ENCODE measurements at places on chromosomes 12 and 14.

- DNase-seq: no peak
Observed at GRCh38 chr12:109920261-109920780, 20.2 kb downstream of the TCHP start.

DNA sequence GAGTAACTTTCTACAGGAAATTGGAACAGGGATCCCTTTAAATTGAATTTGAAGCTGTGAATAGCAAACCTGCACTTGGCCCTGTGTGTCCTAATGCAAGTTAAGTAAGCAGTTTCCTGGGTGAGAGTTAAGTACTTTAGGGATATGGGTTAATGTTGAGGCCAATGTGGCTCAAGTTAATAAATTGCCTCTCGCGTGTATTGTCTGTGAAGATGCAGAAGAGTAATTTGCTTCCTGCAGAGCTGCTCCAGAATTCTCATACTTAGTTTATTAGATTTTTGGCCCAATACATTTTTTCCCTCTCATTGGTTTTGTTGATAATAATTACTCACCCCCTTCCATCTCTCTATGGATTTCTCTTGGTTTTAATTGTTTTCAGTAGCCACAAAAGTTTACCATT is 86.5 kb downstream of the SLC25A47 start:
- DNase-seq: no peak

GRCh38 chr12:47222520-47223030 is 142.8 kb upstream of the AMIGO2 start:
- no peak for DNase-seq

- no peak for DNase-seq
Observed at GRCh38 chr14:20438664-20439063, 2.7 kb upstream of the KLHL33 start.

- no peak for DNase-seq
Observed at GRCh38 chr12:66152732-66153131, 17.1 kb downstream of the TMBIM4 start.

DNA sequence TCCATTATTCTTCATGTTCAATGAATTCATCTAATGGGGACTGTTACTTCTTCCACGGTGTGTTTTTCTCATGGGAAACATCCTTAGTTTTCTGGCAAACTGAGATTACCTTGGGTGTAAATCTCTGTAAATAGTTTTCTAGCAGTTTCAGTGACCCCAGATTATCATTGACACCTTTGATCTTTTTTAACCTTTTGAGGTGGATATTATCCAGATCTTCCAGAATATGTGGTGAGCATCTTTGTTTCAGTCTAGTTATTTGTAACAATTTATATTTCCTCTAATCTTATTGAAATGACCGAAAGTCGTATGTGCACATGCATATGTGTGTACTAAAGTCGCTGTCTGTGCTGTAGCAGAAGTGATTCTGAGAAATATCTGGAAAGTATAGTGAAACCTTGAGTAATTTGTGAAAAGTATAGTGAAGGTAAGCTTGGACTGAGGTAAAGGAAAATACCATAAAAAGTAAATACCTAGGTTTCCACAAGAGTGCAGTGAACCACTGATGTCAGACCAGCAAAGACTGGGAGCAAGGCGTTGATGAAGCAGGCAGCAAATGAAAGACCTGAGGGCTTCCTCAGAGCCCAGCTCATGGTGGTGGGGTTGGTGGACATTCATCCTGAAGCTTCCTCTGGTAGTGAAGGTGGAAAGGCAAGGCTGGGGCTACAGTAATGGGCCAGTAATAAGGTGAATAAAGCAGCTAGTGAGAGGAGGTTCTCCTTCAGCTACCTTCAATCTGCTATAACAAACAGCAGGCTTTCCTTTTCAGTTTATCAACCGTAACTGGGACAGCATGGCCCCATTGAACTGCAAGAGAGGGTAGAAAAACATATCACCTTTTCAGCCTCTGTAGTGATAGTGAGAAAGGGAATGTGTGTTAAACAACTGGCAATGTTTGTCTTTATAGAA is 480.2 kb upstream of the FBXO33 start:
- no peak for DNase-seq

- DNase-seq: no peak
Observed at GRCh38 chr12:131571827-131572226, 139.1 kb upstream of the SFSWAP start.

DNA sequence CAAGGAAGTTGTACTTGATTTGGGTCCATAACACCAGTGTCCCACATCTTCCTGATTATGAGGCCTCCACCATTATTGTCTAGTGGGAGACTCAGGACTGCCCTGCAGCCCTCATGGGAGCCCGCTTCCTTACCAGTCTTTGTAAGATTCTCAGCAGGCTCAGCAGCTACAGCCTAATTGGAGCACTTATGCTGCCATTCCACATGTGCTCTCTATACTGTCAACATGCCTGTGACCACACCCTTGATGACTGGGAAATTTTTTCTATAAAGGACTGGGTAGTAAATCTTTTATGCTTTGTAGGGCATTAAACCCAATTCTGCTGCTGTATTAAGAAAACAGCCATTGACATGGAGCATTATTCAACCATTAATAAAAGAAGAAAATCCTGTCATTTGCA is 145.5 kb upstream of the IGF1 start:
- DNase-seq: no peak

DNA sequence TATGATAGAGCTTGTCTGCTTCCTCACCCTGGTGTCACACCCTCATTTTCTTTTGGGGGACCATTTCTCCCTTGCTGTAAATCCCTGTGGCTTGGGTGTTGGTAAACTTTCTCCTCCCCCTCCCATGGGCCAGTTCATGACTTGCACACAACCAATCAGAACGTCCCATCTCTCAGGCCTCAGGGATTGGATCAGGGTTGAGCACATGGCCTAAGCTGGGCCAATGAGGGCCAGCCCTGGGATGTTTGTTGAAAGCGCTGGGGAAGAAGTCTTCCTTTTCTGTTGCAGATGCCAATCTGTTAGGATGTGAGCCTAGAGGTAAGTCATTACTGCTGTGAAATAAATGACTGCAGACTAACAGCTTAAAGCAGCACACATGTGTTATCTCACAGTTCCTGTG is 136.7 kb downstream of the AACS start:
- DNase-seq: no peak

DNA sequence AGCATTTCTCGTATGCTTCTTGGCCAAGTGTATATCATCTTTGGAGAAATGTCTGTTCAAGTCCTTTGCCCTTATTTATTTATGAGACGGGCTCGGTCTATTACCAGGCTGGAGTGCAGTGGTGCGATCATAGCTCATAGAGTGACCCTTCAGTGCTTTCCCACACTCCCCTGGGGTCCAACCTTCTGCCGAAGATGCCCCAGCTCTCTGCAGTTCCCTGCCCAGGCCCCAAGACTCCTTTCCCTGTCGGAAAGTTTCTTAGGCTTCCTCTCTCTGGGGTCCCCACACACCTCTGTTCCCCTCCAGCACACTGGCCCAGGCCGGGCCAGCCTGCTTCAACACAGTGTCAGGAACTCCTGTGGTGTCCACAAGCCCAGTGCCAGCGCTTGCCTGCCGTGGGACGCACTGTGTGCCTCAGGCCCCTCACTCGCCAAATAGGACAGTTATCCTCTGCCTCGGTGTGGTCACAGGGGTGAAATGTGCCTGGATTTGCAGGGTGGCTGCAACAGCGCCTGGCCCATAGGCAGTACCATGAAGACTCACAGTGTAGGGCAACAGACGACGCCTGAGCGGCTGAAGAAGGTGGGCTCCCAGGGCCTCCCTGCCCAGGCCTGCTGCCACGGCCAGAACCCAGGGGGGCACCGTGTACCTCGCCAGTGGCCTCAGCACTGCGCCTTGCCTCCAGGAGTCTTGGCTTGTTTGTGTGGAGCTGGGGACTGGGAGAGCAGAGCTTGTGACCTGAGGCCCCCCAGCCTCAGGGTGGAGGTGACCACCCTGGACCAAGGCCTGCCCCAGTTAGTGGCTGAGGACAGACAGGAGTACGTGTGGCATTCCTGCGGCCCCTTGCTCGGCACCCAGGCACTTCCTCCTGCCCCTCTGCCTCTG is 4.9 kb upstream of the ASPG start:
- no peak for DNase-seq
